Activated T-cell treated with anti-CD3 and anti-CD28 coated beads for 4 hours (primary cell): ENCODE measurements at places on chromosomes 3 and 15.

GRCh38 chr3:16828815-16829214 is 55.9 kb upstream of the PLCL2 start:
- peak; percentile 27 for DNase-seq

- no peak for DNase-seq
Measured at GRCh38 chr3:155308831-155309230, 15.3 kb upstream of the STRIT1 start.

DNA sequence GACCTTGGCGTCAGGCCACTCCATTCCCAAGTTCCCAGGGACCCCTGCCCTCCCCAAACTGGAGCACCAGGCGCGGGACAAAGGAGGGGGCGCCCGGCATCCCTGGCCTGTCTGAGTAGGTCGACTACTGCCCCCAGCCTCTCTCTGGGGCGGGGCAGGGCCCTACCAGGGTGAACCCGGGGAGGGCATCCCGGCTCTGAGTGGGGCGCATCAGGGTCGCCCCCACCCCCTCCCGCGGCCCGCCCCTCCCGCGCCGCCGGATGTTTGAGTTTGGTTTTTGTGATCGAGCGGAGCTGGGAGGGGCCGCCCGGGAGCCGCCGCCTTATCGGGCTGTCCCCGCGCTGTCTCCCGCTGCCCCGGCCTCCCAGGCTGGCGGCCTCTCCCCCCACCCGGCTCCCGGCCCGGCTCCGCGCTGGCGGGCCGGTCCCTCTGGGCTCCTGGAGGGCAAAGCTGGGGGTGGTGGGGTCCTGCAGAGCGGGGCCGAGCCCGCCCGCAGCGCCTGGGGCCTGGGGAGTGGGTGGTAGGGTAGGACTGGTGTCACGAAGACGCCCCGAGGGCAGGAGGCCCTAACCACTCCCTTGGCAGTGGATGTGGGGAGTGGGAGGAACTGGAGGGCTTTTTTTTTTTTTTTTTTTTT is 47.2 kb upstream of the SMAD6 start:
- peak; percentile 4 for DNase-seq

DNA sequence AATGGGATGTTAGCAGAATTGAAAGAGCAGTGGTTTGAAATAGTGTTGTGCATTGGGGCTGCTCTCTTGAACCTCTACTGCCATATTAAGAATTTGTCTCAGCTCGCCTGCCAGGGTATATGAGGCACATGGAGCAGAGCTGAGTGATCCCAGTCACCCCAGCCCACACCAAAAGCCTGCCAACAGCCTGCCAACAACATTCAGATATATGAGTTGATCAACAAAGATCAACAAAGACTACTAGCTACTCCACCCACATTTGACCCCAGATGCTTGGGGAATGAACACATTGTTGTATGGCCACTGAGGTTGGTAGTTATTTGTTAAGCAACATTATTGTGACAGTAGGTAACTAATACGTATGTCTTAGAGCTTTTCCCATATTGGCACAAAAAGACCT is 570.9 kb upstream of the IL12A start:
- no peak for DNase-seq

DNA sequence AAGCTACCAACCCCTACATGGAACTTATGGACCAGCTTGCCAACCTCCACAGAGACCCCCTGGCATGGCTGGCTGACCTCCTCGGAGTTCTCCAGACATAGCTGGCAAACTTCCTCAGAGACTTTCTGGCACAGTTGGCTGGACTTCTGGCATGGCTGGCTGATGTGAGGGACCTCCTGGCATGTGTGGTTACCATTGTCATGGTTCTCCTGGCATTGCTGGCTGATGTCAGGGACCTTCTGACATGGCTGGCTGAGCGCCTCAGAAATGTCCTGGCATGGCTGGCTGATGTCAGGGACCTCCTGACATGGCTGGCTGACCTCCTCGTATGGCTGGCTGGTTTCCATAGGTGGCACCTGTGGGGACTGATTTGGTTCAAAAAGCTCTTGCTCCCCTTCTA is 17.5 kb downstream of the MAP1A start:
- DNase-seq = no peak

- no peak for DNase-seq
Measured at GRCh38 chr3:25107918-25108617, 320.0 kb upstream of the RARB start.

- DNase-seq = no peak
Measured at GRCh38 chr3:122661633-122662032, 19.0 kb upstream of the PARP14 start.
